ENCODE measurements at places on chromosomes 2 and 18. TPM values are rescaled to one million over a fixed set of nuclear protein-coding genes. Genes with fewer than 3 reads are reported as not detected.

The STK39 gene
- 29.7 TPM for total RNA-seq

The E2F6 gene
- total RNA-seq: 12.5 TPM

The THADA gene
- total RNA-seq: 21.0 TPM

The PIGN gene
- 22.4 TPM for total RNA-seq

The MAP3K19 gene
- not detected for total RNA-seq

The PXDN gene
- total RNA-seq: 96.5 TPM

The CERS6 gene
- total RNA-seq: 38.1 TPM

The CYB5A gene
- total RNA-seq: 49.0 TPM

The PLB1 gene
- total RNA-seq: 3.8 TPM

The CPLX4 gene
- not detected for total RNA-seq

The CHAC2 gene
- total RNA-seq: 14.3 TPM

The CNDP1 gene
- total RNA-seq: not detected

The TUBB8B gene
- total RNA-seq: 0.67 TPM

The KIF3C gene
- 20.6 TPM for total RNA-seq

The AOX1 gene
- 16.8 TPM for total RNA-seq

The SERPINB12 gene
- 0.07 TPM for total RNA-seq

The RFTN2 gene
- not detected for total RNA-seq

The CPO gene
- total RNA-seq: not detected

The ADGRF3 gene
- total RNA-seq: 0.04 TPM

The EPB41L3 gene
- total RNA-seq: 0.63 TPM

The ASB18 gene
- not detected for total RNA-seq

The MYO5B gene
- 8.4 TPM for total RNA-seq

The GCKR gene
- not detected for total RNA-seq

The ORC2 gene
- 29.7 TPM for total RNA-seq

The MOB4 gene
- total RNA-seq: 41.2 TPM

The SFTPB gene
- not detected for total RNA-seq

The CTLA4 gene
- not detected for total RNA-seq

The CD207 gene
- total RNA-seq: not detected

The MXD1 gene
- total RNA-seq: 3.6 TPM

The SERPINB4 gene
- total RNA-seq: not detected

The CHCHD5 gene
- 30.4 TPM for total RNA-seq

The NFE2L2 gene
- total RNA-seq: 85.0 TPM

The AQP12B gene
- not detected for total RNA-seq

The MAP2 gene
- total RNA-seq: 9.1 TPM

The CACNB4 gene
- total RNA-seq: 0.11 TPM
